ENCODE measurements at places on chromosomes 3 and 15.

DNA sequence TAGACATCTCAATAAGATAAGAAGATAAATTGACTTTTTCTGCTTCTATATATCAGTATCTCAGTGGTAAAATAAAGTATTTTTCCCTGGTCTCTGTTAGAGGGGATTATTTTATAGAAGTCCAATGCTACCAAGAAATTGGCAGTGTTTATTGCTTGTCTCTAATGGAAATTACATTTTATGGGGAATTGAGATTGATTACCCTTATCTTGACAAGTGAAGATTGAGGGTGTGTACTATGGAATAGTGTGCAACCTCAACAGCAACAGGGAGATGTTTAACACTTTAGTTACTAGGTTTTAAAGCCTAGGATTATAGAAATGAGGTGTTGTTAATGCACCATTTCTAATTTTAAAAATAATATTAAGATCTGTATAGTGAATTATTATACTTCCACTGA is 154.8 kb upstream of the ROBO1 start:
- DNase-seq: no peak

- no peak for DNase-seq
Measured at GRCh38 chr15:42890161-42890913, 30.2 kb downstream of the TTBK2 start.

DNA sequence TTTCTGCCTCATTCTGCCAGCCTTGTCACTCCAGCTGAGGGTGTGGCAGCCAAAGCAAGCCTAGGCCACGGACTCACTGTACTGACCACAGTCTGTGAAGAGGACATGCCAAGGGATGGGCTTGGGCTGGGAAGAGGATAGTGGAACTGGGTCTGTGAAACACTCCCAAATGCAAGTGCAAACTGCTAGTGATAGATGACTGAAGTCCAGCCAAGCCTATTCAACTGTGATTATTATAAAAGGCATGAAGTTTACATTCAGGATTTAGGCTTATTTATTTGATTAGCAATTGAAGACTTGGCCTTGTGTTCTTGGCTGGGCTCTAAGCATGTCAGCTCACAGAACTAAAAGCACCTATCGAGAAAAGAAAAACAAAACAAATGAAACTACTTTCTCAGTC is 84.9 kb upstream of the UBE2E1 start:
- DNase-seq: no peak

DNA sequence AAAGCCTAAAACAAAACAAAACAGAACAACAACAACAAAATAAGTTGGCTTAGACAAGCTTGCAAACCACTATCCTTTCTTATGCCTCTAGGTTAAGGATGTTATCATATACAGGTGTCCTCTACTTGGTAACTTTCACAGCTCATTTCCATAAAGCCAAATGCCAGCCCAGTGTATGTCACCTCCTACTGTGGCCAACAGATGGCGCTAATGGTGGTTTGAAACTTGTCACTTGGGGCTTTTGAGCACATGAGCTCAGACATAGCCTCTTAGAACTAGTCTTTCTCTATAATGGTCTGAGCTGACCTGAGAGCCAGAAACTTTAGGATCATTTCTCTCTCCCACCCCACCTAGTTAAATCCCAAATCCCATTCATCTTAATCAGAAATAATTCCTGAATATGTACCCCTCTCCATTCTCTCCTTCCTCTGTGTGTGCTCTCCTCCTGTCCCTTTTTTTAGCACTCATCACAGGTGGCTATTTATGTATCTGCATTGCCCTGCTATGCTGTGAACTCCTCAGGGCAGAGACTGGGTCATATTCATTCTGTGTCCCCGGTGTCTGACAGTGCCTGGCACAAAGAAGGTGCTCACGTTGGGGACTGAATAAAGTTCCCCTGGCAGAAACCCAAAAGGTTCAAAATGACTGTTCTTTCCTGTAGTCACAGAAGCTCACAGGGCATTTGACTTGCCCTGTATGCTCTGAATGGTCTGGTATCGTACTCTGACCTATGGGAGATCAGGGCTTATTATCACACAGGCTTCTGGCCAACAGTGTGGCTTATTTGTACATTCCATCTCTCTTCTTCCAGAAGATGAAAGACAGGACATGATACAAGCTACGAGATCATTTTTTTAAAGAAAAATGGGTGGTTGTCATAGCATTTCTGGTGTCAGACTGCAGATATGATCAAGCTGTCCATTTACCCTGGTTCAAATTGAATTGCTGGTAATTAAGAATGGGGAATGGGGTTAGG is 319.3 kb upstream of the AZI2 start:
- peak; percentile 73 for DNase-seq

GRCh38 chr15:81025721-81026370 is 25.1 kb downstream of the TLNRD1 start:
- no peak for DNase-seq

DNA sequence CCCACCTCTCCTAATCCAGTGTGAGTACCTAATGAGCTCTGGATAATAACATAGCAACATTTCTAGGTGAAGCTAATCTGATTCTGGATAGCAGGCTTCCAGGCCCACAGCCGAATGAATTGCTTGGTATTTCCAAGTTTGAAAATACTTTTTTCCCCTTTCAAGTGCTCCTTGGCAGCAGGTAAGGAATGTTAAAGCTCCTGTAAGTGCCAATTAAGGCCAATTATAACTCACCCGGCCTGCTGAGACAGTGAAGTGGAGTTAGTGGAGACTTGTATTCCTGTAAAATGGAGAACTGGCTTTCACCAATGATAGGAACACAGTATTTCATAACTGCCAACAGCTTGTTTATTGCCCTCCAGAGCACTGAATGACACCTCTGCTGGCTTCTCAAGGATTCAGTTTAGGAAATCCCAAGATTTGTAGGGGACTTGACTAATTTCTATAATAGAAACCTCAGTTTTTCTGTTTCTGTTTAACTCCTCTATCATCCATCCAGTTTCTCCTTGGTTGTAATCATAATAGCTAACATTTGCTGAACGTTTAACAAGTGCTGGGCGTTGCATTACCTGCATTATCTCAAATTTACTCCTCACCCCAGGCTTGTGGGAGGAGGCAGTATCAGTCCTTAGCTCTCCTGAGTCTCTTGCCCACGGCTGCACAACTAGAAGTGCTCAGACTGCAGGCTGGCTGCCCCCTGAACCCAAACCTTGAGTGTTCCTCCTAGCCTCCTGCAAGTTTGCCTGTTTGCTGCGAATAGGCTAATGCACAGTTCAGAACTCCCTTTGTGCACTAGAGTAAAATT is 52.7 kb upstream of the SCAANT1 start:
- DNase-seq: no peak

DNA sequence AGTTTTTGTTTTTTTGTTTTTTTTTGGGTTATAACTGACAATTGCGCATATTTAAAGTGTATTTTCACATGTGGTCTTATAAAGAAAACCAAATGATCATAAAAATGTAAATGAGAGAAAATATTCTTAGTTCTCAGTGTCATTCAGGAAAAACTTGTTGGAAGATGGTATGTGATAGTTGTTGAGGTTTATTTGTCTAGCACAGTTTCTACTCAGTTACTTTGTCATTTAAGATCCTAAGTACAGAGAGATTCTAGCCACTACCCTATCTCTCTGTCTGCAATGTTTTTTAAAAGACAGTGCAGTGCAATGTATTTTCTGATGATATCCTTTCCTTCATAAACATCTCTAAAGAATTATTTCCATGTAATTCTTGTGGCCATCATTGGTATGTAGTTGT is 46.1 kb downstream of the AKAP13 start:
- DNase-seq: no peak

DNA sequence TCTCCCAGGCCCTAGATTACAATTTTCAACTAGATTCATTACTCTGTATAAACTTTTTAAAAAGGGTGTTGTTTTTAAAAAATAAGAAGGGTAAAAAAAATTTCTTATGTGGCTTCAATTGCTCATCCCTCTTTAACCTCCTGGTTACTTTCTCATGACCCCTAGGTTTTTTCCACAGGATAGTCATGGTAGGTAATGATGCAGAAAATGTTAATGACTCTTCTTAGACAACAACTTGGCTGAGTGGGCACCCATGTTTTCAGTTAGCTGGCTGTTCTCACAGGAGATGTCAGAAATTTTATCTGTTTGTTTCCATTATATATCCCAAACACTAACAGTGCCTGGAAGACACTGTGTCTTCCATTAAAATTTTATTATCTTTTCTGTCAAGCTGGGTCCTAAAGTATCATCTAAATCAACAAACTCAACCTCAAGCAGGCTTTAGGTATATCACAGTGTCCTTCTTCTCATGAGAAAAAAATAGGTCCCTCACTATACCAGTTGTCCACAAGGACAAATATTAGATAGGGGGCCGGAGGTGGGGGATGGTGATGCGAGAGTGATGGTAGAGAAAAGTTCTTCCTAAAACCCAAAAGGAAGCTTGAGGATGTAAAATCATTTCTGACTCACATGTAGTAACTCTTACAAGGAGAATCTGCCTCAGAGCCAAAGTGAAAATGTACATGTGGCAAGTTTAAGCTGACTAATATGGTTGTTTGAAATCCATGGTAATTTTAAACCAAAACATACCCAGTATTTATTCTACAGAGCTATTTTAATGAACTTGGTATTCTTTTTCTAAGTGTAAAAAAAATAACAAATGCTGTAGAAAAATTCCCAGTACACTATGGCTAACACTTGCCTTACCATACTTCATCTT is 43.3 kb downstream of the PLOD2 start:
- DNase-seq: no peak

- no peak for DNase-seq
Measured at GRCh38 chr15:28975766-28976179, 90.0 kb downstream of the APBA2 start.

DNA sequence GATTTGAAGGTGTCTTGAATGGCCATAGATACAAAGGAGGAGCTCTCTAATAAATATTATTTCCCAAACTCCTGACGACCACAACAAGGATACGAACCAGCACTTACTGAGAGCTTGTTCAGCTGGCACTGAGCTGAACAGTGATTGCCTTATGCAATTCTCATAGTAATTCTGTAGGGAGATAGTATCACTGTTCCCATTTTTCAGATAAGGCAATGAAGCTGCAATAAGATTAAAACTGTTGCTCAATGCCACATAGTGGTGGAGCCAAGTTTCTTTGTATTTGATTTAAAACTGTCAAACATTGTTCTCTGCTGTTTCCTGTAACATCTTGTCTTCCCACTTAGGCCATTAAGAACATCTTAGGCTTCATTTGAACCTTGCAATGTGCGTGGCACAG is 163.9 kb downstream of the RPLP1 start:
- DNase-seq: no peak

DNA sequence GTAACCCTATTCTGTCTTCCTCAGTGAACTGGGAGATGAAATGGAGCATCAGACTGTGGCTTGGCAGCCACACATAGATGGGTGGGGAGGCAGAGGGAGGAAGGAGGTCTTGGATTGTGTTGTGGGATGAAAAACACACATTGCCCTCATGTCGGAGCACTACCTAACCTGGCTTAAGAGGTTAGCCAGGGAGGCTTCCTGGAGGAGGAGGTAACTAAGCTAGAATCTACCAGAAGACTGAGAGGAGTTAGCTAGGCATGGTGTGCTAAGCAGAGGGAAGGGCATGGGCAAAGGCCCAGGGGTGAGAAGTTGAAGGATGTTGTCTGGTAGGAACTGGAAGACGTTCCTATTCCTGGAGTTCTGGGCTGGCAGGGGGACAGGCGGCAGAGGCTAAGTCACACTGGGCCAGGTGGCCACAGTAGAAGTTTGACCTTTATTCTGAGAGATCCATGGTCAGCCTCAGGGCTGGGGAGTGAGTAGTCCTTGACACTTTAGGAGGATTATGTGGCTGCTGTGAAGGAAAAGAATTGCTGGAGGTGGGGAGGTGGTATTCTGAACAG is 7.7 kb upstream of the PRKCD start:
- DNase-seq: no peak

DNA sequence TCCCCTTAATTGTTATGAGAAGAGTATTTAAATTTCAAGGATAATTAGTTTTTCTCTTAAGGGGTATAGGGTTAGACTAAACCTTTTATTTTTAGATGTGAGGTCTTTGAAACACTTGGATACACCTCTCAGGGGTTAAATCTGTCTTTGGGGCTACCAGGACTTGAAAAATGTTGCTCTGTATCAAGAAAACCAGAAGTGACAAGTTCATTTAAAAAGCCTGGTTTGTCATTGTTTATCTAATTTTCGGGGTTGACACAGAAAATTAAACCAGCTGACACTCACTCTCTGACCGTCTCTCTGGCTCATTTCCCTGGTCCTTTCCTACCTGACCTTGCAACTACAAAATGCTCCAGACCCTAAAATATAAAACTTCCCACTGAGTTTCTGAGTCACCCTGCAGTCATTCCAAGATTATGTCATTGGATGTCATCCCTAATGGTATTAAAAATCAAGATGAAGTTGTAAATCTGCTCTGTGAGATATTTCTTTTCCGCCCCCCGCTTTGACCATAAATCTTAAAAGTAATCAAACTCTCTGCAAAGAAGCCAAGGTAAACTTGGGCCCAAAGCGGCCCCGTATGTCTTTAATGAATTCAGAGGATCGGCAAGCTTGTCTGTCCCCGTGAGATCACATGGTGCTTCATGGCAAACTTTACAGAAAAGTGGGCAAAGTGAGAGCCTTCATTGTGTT is 32.9 kb upstream of the SKOR1 start:
- DNase-seq: no peak

GRCh38 chr3:8705575-8705974 is 28.0 kb upstream of the CAV3 start:
- DNase-seq: no peak

- no peak for DNase-seq
Measured at GRCh38 chr15:41281236-41281635, 50.2 kb downstream of the CHP1 start.

GRCh38 chr15:85454403-85454802 is 74.0 kb downstream of the AKAP13 start:
- no peak for DNase-seq

DNA sequence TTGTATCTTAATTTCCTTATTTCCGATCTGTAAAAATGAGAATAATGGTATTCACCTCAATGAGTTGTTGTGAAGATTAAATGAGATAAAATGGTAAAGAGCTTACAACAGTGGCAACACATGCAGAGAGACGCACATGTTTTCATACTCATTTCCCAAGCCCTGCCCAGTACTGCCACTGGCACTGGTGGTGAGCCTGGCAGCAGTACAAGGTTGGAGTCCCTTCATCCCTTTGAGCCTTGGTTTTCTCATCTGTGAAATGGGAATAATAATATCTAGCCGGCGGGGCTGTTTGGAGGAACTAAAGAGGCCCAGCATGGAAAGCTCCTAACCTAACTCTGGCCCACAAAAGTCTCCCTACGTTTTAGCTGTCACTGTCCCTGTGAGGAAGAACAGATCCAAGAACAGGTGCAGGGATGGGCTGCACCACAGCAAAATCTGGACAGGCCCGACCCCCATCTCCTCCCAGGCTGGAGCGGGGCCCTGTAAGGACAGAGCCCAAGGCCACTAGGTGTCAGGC is 866 bp upstream of the CD276 start:
- DNase-seq: no peak

DNA sequence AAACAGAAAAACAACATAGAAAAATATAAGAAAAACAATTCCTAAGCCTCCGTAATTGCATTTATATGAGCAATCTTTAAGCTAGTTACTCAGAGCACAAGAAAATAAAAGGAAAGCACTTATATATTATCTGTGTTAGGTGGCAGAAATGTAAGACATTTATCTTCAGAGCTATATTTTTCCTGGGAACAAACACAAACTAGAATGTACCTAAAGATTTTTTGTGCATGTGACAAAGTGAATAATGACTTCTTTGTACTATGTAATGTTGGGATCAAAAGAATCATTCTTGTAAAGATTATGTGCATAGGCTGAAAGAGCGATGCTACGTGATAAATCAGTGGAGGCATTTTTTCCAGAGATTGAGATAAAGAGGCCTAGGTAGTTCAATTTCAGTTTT is 111.3 kb upstream of the GMNC start:
- DNase-seq: no peak

GRCh38 chr15:69976366-69976994 is 121.2 kb downstream of the TLE3 start:
- no peak for DNase-seq

GRCh38 chr3:27315003-27315402 is 54.2 kb downstream of the NEK10 start:
- no peak for DNase-seq

Data from upper lobe of left lung (tissue), 6 donors.